Stimulated activated CD8-positive, alpha-beta memory T cell treated with anti-CD3 and anti-CD28 coated beads, Interleukin-7, amount 100 ng/mL, for 1 hour (primary cell): ENCODE measurements at places on chromosomes 3 and 15.

DNA sequence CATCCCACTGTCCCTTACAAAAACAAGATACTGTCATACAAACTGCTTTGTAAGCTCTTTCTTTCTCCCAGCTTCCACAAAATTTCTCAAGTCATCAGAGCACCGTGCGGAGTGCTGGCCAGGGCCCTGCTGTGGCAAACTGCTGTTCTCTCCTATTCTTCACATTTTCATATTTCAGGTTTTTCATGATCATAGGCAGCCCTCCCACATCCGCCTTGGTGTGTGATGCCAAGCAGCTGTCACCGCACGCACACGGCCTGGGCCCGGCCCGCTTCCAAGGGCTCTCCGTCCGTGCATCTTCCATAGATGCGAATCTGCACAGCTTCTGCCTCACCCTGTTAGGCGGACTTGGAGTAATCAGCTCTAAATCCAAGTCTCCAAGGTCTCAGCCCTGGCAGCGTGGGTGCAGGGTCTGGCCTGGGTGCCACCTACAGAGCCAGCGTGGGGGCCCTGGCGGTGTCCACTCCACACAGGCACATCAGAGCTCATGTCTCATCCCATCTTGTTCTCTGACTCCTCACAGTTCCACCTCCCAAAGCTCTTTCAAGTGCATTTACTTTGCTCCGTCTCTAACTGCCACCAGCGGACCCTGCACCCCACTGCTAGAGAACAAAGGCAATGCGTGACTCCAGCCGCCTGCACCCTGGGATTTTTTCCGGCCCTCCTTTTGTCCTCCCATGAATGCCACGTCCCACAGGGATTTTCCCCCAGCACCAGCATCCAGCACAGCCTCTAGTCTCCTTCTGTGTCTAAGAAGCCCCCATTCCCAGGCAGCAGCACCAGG lies 27.2 kb downstream of the CYFIP1 start:
- no peak for DNase-seq

DNA sequence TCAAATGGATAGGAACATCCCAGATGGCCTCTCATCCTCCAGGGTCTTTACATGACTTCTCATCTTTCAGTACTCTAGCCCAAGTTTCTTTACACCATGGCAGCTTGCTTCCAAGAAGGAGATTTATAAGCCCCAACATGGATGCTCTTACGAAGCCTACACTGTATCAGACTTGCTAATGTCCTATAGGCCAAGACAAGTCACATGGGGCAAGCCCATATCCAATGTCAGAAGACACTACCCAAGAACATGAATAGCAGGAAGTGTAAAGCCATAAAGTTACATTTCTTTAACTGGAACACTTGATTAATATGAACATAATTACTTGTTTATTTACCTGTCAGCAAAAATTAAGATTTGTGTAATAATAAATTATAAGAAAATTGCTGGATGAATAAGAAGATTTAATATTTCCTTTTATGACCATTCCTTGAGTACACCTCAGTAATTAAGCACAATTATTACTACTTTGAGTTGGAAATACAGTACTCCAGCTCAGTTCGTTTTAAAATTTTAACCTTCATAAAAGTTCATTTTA lies 5.1 kb downstream of the SPESP1 start:
- DNase-seq: no peak

DNA sequence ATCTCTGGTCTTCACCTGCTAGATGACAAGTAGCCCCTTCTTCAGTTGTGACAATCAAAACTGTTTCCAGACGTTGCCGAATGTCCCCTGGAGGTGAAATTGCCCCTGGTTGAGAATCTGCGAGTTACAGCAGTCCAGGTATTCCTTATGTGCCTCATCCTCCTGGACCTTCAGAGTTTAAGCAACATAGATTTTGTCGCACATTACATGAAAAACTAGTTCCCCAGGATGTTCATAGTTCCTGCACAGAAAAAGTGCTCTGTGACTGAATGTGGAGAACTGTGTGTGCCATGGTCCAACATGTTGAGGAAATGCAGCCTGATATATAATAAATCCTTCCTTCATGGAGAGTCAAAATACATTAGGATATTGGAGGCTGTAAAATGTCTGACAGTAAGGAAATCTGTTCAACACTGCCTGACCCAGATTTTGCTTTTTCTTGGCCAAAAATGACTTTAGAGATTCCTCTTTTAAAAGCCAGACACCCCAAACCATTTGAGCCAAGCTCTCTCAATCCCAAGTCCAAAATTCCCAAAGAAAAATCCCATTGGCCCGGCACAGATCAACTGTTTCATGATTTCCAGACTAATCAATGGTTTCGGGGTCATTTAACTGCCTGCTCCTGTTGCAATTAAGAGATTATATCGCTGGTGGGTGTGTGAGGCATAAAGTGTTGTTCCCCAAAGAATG lies 20.4 kb upstream of the SHC4 start:
- DNase-seq: no peak

DNA sequence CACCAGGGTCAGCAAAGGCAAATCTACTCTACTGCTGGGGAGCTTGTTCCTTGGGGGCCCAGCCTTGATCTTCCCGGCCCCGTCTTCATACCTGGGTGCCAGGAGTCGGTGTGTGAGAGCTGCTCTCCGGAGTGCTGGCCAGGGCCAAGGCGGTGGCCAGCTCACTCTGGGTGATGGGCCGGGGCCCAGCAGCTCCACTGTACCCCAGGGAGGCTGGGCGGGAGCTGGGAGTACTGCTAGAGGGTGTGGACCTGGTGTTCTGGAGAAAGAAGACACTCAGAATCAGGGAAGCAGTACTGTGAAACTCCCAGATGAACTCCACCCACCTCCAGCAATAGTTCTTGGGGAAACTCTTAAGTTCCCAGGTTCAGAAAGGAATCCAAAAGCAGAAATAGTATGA lies 11.9 kb downstream of the UBL7 start:
- DNase-seq: no peak

DNA sequence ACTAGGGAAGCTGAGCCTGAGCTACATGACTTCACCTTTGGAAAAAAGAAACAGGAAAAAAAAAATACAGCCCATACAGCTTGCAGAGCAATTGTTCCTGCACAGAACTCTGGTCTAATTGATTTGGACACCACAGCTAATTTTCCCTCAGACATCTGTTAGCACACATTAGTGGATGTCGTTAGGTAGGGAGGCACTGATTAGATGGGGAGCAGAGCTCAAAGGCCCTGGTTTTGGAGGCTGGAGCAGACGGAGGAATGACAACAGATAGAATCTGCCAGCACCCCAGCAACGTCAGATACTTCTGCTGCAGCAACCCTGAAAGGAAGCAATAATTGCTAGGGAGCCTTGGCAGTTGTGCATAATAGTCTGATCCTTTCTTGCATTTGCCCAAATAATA lies 398.9 kb downstream of the LSAMP start:
- no peak for DNase-seq

DNA sequence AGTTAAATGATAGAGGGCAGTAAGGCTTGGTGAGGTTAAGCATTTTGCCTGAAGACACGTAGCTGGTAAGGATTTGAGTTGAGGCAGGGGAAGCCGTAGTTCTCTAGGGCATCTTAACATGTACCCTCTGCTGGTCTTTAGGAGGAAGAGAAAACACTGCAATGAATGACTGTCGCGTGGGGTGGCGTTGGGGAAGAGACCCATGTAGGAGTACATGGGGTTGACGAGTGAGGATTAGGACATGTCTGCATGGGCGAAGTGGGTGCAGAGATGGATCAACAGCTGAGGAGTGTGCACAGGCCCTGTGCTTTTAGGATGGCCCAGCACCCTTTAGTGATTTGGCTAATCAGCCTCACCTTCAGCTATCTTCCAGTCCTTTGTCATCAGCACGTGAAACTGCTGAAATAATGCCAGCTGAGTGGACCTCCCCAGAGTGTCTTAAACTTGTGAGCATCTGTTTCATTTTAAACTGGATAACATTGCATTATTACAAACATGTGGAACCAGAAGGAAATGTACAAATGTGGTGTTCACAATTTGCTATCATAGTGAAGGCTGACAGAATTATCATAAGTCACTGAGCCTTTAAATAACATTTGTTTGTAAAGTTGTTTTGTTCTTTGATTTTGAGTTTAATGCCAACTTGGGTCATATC lies 15.3 kb downstream of the P2RY14 start:
- DNase-seq: no peak

- DNase-seq: no peak
These were observed 63.1 kb downstream of the TLE3 start for GRCh38 chr15:70034596-70034995.

DNA sequence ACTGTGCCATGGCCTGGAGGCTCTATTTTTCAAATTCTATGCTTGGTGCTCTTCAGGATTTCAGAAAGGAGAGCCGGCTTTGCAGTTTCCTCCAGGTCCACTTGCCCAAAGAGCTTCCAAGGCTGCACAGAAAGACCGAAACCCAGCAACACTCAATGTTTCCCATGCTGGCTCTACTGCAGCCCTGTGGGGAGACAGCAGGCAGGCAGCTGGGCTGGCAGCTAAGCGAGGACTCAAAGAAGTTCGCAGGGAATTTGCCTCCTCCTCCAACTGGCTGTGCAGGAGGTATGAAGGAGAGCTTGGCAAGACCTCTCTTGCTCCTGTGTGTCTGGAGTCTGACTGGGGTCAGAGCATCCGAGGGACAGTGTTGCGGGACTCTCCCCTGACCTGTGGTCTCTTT lies 17.4 kb upstream of the ITGA11 start:
- DNase-seq: no peak

DNA sequence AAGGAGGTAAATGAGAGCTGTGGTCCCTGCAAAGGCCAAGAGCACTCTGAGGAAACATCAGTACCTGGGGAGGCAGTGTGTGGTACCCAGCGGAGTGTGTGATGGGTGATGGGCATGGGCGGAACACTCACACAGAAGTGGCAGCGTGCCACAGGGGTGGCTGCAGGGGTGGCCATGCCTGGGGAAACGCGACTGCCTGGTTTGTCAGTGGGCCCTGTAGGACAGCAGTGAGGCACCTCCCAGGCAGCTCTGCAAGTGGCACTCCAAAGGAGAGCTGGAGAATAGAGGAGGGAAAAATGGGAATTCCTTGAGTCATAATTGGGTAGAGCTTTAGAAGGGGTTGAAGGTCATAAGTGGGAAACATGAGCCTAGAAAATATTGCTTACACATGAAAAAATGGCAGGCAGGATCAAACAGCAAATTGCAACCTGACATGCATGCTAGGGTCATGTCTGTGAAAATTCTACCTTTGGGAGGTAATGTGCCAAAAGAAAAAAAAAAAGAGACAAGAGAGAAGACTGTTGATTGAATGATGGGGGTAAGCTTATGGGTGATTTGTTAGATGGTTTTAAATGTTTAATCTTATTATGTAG lies 138.4 kb downstream of the RPLP1 start:
- DNase-seq: no peak

- DNase-seq: no peak
These were observed 9.3 kb upstream of the P3H2 start for GRCh38 chr3:190130037-190130436.

GRCh38 chr3:79521221-79521848 lies 246.5 kb downstream of the ROBO1 start:
- DNase-seq: no peak

DNA sequence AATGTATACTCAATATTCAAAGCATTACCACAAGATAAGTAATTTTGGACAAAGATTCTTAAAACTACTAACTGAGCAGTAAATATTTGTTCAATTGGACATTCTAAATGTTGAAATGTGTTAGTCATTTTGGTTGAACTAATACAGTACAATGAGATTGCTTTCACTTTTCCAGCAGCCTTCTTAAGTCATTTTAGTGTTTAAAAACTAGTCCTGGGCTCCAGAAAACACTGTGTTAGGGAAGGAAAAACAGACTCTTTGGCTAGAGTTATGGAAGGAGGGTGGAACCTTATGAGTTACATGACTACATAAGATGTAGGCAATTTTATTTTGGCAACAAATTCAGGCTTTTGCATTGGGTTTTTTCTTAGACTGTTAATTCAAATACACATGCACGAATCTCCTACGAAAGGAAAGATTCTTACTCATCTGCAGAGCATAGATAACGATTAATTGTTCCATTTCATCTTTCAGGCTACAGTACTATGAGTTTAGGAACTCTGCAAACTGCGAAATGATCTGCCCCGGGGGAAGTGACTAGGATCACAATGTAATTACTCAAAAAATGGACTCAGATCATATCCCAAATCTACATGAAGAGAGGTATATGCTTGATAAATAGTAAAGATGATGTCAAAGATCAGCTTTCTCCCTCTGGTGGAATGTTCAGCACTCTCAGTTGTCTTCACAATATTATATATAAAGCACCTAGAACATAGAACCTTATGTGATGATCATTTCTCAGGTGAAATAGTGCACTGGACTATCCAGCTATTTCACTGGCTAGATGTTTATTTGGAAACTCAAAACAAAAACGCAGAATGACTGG lies 492.8 kb upstream of the MDFIC2 start:
- DNase-seq: no peak

GRCh38 chr3:152717252-152717651 lies 117.7 kb upstream of the P2RY1 start:
- DNase-seq: no peak

DNA sequence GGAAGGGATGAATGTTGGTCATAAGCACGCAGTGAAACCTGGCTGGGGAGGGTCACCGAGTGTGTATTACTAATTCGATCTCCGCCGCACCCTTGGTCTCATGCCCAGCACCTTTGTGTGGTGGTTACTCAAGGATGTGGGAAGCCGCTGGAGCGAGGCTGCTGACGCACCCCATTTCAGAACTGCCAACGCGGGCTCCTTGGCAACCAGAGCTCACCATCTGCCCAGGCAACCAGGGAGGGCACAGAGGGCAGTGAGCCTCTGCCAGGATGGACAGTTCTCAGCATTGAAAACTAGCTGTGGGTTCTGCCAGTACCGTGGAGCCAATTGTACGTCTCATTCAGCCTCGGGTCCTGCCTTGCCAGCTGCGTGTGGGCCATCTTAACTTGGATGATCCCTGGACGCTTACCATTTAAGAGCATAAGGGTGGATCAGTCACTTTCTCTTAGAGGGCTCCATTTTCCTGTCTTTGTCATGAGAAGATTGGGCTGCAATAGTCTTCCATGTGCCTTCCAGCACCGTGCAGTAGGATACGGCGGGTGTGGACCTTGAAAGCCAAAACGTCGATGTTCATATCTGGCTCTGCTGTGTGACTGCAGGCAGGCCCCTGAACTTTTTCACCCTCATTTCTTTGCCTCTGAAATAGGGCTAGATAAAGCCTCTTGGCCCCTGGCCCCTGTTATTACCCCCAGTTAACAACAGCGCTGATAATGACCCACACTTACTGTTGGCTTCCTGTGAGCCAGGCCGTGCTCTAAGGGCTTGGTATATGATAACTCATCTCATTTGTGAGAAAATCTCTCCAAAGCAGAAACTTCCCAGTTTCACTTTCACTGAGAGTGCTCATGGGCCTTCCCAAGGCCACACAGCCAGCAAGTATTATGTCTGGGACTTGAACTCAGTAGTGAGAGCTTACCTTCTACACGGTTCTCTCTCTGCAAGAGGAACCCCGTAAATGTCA lies 238.8 kb downstream of the OPA1 start:
- DNase-seq: no peak

DNA sequence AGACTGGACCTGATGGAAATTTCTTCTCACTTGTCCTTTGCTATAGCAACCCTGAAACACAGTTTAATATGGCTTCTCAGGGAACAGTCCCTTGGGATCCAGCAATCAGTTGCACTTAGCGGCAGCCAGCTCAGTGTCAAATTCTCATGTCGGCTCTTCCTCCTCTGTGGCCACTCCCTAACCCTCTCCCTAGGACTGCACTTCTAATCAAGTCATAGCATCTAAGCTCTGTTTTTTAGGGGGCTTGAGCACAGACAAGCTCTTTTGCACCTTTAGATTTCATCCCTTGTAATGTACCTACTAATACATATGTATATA lies 250.5 kb upstream of the TLE3 start:
- no peak for DNase-seq
